ENCODE measurements at places on chromosomes 6 and 20. TPM values are rescaled to one million over a fixed set of nuclear protein-coding genes. Genes with fewer than 3 reads are reported as not detected.

DNA sequence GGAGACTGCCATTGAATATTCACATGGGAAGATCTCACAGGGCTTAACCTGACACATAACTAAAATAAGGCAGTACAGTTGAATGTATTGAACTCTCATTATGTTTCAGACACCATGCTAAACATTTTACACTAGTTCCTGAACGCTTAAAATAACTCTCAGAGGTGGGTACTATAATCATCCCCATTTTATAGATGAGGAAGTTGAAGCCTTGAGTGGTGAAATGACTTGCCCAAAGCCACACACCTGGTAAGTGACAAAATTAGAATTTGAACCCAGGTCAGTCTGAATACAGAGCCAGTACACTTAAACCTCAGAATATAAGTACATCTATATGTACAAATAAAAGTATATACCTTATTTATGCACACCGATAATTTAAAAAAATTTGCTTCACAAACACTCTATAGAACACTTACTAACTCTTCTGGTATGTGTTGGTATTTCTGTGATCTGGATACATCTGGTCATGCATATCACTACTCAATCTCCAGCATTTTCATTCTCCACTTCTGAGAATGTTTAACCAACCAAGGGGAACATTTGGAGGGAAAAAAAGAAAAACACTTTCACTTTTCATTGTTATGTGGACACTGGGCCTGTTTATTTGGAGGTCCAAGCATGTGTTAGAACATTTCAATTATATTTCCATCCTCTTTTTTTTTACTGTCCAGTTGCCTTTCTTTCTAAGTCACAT lies 4.6 kb upstream of the BICRAL start:
- no peak for DNase-seq

DNA sequence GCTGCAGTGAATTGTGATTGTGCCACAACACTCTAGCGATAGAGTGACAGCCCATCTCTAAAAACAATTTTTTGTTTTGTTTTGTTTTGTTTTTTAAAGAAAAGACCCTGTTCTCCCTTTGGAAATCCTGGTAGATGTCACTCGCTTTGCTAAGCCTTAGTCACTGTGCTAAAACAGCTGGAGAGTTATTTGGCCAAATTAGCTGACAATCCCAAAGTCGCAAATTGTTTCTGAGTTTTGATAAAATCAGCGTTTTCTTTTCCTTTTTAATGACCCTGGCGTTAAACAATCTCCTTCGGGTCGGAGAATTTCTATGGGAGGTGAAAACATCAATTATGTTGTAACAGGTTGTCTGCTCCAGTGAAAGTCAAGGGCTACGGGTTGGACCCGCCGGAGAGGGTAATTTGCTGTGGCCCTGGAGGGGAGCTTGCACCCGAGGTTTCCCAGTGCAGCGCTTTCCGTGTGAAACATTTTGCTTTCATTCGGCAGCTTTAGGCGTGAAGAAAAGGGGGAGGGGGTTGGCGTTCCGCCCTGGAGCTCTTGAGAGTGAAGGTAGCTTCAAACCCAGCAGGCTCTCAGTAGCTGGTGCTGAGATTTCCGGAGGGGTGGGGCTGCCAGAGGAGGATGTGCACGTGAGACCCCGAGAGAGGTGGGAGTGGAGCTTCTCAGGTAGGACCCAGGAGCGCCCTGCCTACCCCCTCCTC lies 296.6 kb downstream of the PHACTR1 start:
- DNase-seq = no peak

- no peak for DNase-seq
Measured at GRCh38 chr6:155183095-155183494, 80.7 kb upstream of the CLDN20 start.

DNA sequence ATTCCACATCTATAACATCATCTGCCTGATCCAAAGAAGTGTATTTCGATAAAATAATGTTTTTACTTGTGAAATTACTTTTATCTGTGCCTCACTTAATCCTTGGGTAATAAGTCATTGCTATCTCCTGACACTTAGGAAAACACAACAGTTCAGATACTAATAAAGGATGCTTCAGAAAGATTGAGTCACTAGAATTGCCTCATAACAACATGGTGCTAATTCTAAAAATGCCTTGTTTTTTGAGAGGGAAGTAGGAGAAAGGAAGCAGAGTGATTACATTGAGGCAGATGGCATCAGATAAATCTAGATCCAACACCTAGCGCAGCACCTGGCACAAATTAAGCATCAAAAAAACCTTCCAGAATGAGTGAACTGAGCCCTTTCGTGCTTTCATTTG lies 69.0 kb downstream of the NCOA7 start:
- no peak for DNase-seq

- no peak for DNase-seq
Measured at GRCh38 chr6:137402143-137402680, 92.0 kb downstream of the OLIG3 start.

- DNase-seq = no peak
Measured at GRCh38 chr6:39188571-39188970, 40.7 kb downstream of the KCNK5 start.

DNA sequence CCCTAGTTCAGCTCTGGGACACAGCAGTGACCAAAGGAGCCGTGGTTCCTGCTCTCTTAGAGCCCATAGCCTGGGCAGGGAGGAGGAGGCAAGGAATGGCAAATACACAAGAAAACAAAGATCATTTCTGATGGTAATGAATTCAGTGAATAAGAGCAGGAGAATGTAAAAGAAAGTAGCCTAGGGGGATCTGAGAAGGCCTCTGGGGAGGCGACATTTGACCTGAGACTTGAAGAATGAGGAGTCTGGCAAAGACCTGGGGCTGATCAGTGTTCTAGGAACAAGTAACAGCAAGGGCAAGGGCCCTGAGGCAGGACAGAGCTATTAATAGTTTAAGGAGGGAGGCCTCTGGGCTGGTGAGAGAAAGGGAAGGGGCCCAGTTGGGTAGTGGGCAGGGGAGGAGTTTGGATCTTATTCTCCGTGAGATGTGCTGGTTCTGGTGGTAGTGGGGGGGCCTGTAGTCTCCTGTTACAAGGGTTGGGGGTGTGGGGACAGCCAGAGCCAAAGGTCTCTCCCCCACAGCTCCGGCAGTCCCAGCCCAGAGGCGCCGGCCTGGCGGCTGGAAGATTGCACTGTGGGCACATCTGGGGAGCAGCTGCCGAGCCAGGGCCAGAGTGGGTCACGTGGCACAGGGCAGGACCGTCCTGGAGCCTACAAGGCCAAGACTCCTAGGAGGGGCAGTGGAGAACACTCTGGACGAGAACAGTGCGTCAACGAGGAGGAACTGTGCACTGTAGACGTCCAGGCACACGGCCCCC lies 9.3 kb upstream of the ID1 start:
- DNase-seq = peak; percentile 77

- no peak for DNase-seq
Measured at GRCh38 chr20:50320901-50321796, 130.5 kb downstream of the CEBPB start.

DNA sequence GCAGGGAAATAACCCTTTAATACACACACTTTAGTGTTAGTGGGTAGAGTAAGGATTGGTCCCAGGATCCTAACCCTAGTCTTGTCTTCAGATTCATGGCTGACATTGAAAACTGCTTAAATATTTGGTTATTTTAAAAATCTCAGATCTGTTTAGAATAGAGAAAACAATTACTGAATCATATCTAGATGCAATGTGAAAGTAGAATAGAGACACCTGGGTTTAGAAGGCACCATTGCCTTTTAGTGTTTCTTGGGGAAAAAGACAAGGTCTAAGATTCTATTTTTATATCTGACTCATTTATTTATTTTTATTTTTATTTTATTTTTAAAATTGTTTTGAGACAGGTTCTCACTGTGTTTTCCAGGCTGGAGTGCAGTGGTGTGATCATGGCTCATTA lies 6.0 kb downstream of the DDX43 start:
- no peak for DNase-seq

DNA sequence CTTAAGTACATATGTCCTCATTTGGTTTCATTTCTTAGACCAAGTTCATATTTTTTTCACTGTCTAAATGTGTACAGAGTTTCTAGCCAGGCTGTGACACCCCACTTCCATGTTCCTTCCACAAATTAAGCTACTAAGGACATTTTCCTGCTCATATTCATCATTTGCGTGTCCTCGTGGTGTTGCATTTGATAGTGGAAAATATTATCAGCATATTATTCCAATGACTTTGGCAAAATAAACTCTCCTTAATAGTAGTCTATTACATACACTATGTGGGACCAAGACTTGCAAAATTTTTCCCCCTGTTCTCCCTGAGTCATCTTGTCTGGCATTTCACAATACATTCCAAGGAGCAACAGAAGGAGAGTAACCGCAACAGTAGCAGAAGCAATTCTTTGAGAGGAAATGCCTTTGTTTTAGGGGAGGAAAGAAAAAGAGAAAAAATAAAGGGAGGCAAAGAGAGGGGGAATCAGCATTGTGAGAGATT lies 599.2 kb downstream of the COL12A1 start:
- no peak for DNase-seq

DNA sequence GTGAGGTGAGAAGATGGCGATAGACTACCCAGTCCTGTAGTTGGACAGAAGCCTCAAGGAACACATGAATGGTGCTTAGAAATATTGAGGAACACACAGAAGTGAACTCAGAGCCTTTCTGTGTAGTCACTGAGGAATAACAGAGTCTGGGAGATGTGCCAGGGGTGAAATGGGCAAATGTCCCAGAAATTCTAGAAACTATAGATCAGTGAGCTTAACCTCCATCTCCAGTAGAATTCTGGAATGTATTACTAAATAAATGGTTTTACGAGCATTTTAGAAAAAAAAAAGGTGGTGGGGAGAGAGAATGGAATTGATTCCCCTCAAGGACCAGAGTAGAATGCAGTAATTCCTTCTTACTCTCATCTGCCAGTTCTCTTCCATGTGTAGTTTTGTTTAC lies 380.0 kb downstream of the LMBRD1 start:
- DNase-seq = no peak

Gene TCEA2
- total RNA-seq = 18.2 TPM

Gene MRAP2
- total RNA-seq = 5.6 TPM

Gene CGA
- not detected for total RNA-seq

Gene NCOA7
- total RNA-seq = 38.0 TPM

Gene TRIM40
- not detected for total RNA-seq

All from urinary bladder (tissue), 4 donors.